ENCODE measurements at places on chromosomes 5 and 9.

GRCh38 chr5:127373858-127374491, 83.4 kb downstream of the MEGF10 start:
- no peak for DNase-seq

DNA sequence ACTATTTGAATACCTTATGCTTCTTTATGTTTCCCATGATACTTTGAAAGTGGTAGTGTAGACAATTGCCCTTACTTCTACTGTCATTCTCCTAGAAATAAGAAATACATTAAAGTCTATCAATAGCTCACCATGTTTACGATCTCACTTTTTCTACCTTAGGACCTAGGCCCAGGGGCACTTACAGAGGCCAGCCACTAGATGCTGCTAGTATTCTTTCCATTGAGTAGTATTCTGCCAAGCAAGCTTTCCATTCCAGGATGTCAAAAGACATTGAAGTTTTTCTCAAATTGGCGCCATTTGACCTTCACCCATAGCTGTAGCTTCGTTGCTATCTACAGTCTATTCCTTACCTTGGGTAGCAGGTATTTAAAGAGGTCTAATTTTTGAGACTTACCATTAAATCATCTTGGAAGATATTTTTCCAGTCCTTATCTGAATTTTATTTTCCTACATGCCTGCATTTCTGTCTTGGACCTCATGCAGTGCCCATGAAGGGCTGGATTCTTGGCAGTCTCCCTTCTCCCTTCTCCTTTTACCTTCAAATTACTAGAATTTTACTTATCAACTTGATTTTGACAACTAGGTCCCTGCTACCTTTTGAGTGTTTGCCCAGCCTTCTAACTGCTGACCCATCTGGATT, 246.0 kb upstream of the NUDT12 start:
- DNase-seq = peak; percentile 25

GRCh38 chr9:95574176-95574575, 57.4 kb upstream of the PTCH1 start:
- no peak for DNase-seq

DNA sequence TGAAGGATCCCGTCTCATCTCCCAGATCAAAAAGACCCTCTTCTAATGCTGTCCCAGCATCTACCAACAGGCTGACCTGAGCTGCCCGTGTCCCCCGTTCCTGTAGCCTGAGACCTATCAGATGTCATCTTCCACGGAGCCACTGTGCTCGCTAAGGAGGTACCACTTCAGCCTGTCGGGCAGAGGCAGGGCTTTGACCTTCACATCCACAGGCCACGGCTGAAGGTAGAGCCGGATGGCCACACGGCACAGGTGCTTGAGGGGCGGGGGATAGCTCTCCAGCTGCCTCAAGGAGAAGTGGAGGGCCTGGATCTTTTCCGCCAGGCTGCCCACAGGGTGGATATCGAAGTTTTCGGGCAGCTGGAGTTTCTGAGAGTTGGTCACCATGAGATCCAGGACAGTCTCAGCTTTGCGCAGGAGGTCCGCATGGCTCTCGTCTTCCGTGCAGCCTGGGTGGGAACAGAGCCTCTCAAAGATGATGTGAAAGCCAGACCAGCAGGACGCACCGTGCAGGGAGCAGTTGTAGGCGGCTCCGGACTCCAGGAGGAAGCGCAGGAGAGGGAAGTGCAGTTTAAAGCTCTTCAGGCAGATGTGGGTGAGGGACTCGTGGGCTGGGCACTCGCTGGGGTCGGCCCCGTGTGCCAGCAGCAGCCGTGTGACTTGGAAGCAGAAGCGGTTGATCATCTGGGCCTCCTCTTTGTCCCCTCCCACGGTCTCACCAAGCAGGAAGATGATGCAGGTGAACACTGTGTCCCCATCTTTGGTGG, 4.1 kb downstream of the ASB6 start:
- no peak for DNase-seq

GRCh38 chr5:60295423-60295822, 401.9 kb upstream of the PDE4D start:
- DNase-seq = no peak

GRCh38 chr5:41246376-41246775, 33.0 kb upstream of the C6 start:
- DNase-seq = no peak

DNA sequence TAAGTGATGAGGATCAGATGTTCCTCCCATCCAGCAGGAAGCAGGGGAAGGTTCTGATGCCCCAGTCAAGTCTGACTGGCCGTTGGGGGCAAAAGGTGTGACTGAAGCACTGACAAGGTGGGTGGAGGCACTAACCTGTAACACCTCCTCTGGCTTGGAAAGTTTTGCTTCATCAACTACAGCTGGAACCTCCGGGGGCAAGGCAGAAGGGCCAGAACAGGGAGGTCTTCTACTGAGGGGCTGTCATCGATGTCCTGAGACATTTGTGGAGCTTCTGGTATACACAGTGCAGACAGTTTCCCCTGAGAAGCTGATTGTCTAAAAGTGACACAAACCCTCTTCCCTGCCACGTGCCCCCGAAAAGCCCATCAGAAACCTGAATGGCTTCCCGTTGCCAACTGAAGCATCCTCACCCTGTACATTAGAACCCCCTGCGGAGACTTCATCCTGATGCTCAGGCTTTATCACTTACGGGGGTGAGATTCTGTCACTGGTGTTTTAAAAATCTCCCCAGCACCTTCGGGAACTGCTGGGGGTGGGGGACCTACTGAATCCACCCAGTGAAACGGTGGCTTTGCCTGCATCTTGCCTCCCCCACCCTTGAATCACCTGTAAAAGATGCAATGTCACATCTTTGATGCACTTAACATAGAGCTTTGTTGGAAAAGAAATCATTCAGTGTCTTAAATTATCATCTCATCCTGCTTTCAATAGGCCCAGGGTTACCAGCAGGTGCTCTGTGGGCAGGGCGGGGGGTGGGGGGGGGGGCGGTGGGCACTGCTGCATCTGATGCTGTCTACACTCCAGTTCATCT, 24.6 kb downstream of the TRAF1 start:
- DNase-seq = no peak

GRCh38 chr5:53884417-53884816, 324.0 kb downstream of the NDUFS4 start:
- no peak for DNase-seq

GRCh38 chr5:59537961-59538749, 355.4 kb downstream of the PDE4D start:
- DNase-seq = no peak

DNA sequence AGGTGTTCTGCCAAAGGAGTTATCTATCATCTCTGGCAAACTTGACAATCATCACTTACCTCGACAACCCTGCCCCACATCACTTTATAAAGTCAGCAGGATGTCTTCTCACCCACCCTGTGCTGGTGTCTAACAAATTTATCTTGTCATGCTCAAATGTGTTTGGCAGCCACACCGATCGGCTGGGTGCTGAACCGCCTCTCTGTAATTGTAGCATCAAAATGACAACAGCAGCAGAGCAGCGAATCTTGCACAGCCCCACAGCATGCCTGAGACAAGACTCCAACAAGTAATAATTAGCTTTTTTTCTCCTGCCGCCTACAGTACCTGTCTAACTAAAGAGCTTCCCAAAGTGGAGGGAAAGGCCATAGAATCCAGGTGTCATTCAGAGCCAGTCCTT, 176.2 kb downstream of the NR3C1 start:
- DNase-seq = no peak

DNA sequence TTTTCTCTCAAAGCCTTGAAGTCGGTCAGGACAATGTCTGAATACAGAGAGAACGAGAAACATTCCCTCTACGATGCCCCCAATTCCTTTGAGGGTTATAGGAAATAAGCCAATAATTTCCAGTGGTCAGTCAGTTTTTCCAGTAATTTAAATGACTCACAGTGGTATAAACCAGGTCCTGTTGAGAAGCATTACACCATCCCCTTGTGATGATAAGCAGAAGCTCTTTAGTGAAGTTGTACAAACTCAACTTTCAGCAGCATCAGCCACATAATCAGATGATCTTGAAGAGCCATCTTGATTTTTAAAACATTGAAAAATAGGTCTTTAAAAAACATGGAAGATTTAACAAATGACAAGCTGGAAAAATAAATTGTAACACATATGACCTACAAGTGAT, 173.9 kb upstream of the ZNF462 start:
- no peak for DNase-seq

DNA sequence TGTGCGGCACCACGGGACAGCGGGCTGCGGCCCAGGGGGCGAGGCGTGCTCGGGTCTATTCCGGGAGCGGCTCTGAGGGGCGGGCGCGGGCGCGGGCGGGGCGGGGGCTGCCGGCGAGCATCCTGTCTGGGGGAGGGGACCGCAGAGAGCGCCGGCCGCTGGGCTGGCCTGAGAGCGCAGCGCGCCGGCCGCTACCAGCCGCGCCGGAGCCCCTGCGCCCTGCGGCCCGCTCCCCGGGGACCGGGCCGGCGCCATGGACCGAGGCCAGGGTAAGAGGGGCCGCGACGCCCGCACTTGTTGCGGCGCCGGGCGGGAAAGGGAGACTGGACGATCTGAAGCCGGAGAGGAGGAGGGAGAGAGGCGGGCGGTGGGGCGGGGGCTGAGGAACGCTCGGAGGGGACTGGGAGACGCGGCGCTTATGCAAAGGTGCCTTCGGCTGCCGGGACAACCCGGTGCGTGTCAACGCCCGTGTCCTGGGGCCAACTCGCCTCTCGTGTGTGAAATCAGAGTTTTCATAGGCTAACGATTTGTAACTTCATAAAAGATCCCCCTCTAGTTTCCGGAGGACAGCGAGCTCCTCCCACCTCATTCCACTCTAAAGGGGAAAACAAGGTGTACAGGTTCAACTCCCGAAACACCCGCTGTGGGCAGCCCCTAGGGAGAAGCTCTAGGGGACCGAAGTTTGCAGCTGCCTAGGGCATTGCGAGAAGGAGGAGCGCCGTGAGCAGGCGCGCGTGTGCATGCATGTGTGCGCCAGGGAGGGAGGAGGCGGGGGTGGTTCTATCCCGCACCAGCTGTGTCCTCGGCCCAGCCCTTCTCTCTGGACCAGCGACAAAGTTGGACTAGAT, at the start of gene AFAP1L1:
TSS of gene AFAP1L1 (plus strand) at position 144 of the 848 bp plus-strand sequence. CDS start at position 254, 110 bp downstream.
- DNase-seq = no peak

DNA sequence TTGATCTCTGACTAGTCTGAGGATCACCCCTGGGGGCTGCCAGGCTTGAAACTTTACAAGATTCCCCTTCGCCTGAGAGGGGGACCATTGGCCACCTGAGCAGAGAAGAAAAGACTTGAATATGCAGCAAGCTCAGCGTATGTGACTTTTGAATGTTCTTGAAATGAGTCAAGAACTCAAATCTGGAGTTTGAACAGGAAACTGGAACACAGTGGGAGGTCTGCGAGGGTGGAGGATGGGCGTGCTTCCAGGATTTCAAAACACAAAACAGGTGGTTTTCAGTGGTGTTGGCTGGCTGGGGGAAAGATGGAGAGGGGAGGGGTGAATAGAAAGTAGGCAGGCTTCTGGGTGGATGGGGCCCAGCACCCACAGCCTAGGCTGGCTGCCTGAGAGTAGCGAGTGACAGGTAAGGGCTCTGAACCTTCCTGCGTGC, 40.6 kb downstream of the TMEM174 start:
- DNase-seq = no peak

GRCh38 chr9:12643686-12644085, 49.5 kb upstream of the TYRP1 start:
- DNase-seq = no peak

- no peak for DNase-seq
These were observed 126.4 kb downstream of the RGS3 start for GRCh38 chr9:113589890-113590289.

- peak; percentile 5 for DNase-seq
These were observed 122.6 kb downstream of the APBA1 start for GRCh38 chr9:69549310-69550202.

DNA sequence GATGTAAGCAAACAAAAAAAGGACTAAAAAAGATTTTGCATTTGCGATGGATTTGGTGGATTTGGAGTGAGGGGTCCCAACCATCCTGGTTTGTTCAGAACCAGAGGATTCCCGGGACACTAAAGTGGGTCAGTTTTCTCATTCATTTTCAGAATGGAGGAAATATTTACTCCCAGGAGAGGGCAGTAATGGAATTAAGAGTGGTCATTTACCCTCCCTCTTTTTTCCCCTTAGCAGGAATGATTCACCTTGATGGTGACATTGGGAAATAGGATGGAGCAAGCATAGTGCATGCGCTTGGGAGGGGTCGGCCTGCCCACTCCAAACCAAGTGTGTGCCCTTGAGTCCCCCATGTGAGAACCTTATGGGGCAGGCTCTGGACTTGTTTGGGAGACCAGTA, 164.2 kb upstream of the PUM3 start:
- no peak for DNase-seq

DNA sequence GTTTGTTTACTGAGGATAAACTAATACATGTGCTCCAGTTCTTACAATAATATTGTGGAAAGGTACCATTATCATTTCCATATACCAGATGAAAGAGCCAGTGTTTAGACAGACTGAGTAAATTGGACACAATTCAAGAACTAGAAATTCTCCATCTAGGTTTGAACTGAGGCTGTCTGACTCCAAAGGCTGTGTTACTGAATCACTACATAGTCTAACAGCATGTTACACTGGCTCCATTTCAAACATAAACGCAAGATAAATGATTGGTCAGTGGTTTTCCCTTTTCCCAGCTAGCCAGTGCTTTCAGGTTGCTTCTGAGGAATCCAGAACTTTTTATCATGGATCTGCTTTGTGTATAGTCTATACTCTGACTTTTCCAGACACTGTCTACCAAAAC, 8.1 kb downstream of the SPDL1 start:
- DNase-seq = no peak

- no peak for DNase-seq
These were observed 88.4 kb upstream of the SH3PXD2B start for GRCh38 chr5:172542651-172543131.

- no peak for DNase-seq
These were observed 24.9 kb downstream of the HMGCS1 start for GRCh38 chr5:43288269-43288831.

- peak; percentile 20 for DNase-seq
These were observed 923 bp upstream of the ZBTB5 start for GRCh38 chr9:37466037-37466709.

- no peak for DNase-seq
These were observed 4.3 kb upstream of the PITX1 start for GRCh38 chr5:135038205-135038812.

DNA sequence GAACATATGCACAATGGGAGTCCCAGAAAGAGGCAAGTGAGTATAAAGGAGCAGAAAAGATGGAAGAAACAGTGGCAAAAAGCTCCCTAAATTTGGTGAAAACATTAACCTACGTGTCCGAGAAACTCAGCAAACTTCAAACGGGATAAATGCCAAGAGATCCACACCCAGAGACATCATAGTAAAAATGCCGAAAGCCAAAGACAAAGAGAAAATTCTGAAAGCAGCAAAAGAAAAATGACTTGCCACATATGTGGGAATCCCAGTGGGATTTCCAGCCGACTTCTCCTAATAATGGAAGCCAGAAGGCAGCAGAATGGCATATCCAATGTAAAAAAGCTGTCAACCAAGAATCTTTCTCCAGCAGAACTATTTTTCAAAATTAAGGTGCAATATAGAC, 101.2 kb downstream of the ADAMTS2 start:
- DNase-seq = no peak

Measured in NCI-H1105 (cell line).